Stimulated activated naive CD4-positive, alpha-beta T cell (primary cell): ENCODE measurements at places on chromosomes 16 and 17.

- no peak for DNase-seq
These were observed 5.6 kb upstream of the CIITA start for GRCh38 chr16:10871157-10871991.

GRCh38 chr16:55529018-55529417, 20.1 kb downstream of the LPCAT2 start:
- DNase-seq, result no peak

DNA sequence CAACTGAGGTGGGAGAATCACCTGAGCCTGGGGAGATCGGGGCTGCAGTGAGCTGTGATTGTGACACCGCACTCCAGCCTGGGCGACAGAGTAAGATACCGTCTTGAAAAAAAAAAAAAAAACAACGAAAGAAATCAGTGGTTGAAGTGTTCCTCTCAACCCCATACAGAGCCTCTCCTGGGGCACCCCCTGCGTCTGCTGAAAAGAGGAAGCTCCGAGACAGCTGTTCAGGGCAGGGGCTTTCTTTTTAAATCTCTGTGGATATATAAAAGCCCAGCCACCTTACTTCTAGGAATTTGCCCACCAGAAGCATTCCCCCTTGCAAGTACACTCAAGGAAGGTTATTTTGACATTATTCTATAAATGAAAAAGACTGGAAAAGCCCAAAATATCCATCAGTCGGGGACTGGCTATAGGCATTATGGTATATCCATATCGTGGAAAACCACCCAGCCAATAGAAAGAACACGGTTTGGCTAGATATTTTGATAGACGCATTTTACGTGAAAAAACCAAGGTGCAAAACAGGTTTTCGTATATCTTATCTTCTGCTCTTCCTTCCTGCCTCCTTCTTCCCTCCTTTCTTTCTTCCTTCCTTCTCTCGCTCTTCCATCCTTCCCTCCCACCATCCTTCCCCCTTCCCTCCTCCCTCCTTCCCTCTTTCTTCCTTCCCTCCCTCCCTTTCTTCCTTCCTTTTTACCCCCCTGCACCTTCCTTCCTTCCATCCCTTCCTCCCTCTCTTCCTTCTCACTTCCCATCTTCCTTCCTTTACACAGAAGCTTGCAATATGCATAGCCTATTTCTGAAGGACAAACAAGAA, 9.2 kb upstream of the CCL22 start:
- DNase-seq, result no peak

DNA sequence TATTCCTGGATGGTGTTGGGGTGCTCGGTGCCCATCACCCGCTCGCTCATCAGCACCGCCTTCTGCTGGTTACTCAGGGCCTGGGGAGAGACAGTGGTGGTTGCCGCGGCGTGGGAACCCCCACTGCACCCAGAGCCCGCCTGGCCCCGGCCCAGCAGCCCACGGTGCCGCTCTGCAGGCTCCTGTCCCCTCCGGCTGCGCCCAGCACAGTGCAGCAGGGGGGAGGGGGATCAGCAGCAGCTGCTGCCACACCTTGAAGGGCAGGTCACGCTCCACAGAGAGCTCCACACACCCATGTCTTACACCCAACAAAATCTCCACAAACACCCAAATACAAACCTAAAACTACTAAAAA, 18.8 kb downstream of the CLUH start:
- DNase-seq, result no peak

GRCh38 chr16:65621640-65622039, 499.8 kb upstream of the CDH11 start:
- DNase-seq, result no peak

GRCh38 chr16:11692171-11692570, 23.9 kb downstream of the SNN start:
- DNase-seq, result no peak

DNA sequence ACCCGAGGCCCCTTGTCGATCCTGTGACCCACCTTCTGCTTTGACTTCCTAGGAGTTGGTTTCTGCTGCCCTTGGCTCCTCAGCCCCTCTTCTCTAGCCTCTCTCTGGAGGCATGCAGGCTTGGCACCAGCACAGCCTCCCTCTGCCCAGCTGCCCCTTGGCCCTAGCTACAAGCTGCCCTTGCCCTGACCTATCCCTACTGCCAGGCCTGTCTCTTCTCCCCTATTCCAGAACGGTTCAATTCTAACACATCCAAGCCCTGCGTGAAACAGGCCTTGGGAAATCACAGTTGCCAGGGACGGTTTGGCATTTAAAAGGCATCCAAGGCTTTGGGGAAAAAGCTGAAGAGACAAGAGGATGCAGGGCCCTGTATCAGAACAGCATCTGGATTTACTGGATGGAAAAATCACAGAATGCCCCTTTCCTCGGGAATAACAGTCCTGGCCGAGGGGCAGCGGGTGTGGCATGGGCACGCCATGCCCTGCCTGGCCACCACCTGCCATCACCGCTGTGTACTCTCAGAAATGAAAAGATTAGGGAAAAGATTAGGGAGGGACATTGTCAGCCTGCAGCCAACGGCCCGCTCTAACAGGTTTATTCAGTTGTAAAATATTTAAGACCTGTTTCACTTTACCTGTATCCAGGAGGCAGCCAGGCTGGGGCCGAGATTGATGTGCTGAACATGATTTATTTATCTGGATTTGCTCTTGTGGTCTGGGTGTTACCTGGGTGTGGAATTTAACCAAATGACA, 15.8 kb downstream of the RAI1 start:
- DNase-seq, result no peak

- DNase-seq, result no peak
These were observed 4.6 kb downstream of the PLCD3 start for GRCh38 chr17:45127548-45128300.

GRCh38 chr17:10050597-10051101, 145.6 kb upstream of the RCVRN start:
- no peak for DNase-seq

DNA sequence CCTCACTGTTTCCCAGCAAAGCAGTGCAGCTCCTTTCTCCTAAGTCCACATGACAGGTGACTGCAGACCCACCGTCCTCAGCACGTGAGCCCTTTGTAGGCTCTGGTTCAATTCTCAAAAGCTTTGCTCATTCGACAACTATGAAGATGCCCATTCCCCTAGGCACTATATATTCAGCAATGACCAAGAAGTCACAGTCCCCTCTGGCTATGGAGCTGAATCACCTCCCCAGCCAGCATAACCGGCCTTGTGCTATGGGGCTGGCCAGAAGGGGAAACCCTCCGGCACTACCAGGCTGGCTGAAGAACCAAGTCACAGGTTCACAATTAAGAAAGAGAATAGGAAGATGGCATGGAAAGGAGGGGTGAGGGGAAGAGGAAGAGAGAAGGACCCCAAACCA, 139.7 kb downstream of the WSCD1 start:
- no peak for DNase-seq

GRCh38 chr17:70804161-70804560, 634.8 kb downstream of the KCNJ2 start:
- DNase-seq, result no peak

- DNase-seq, result no peak
These were observed 47.6 kb downstream of the IL21R start for GRCh38 chr16:27449434-27450195.

GRCh38 chr17:67049025-67049739, 4.8 kb downstream of the CACNG1 start:
- no peak for DNase-seq
